LHCN-M2 (cell line): ENCODE measurements at places on chromosomes 2 and 18.

DNA sequence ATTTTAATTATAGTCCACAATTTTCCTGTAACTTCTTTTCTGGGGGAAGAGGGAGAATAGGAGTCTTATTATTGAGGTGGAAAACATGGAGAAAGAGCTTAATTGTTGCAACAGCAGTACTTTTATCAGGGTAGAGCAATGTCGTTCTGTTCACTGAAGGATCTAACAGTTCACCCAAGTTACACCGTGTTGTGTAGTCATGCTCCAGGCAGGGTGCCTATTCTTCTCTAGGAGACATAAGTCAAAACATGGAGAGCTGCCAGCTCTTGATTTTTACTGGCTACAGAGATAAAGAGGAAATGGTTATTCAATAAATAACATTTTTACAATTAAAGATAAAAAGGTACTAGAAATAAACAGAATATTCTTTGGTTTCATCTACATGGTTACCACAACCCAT lies 594.3 kb upstream of the NETO1 start:
- no peak for DNase-seq

- DNase-seq, result no peak
Observed at GRCh38 chr2:152445375-152445774, 110.4 kb downstream of the FMNL2 start.

DNA sequence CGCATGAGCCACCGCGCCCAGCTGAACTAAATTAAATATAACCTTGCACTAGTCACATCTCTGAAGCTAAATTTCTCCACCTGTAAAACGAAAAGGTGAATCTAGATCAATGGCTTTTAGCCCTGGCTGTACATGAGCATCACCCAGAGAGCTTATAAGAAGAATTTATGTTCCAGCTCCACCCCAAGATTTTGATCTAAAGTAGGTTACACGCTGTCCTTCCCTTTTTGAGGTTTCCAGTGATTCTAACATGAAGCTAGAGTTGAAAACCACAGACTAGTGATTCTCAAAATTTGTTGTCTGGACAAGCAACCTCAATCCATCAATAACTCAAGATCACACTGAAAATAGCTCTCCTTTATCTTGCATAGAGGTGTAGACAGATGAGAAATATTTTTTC lies 208.8 kb upstream of the CRIM1 start:
- DNase-seq, result no peak

GRCh38 chr2:220966636-220967035 lies 605.5 kb downstream of the EPHA4 start:
- peak; percentile 71 for DNase-seq

DNA sequence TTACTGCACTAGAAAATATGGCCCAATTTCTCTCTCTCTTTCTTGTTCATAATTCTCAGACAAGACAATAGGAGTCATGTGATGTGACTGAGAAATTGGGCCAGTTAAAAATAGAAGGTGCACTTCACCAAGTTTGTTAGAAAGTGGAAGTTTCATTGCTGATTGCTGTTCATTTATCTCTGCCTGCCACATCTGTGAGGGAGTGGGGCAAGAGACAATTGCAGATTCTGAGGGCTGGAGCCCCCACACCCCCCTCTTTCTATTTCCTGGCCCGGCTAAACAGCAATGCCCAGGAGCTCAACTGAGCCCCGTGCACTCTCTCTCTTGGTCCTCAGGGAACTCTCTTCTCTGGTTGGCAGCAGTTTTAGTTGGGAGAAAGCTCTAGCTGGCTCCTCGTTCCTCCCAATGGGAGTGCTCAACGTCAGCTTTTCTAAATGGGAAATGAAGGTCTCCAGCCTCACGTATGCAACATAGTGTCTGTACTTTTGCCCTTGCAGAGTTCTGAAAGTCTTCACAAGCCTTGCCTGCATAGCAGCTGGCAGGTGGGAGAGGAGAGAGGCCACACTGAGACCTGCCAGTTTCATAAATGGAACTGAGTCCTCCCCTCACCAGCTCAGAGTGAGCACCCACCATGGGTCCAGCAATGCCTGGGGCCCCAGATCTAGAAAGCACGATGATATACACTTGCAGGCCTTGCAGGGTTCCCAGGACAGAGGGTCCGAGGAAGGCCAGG lies 115.7 kb downstream of the MYCN start:
- DNase-seq, result no peak

- no peak for DNase-seq
Observed at GRCh38 chr2:3637311-3637675, 20.7 kb upstream of the ALLC start.

DNA sequence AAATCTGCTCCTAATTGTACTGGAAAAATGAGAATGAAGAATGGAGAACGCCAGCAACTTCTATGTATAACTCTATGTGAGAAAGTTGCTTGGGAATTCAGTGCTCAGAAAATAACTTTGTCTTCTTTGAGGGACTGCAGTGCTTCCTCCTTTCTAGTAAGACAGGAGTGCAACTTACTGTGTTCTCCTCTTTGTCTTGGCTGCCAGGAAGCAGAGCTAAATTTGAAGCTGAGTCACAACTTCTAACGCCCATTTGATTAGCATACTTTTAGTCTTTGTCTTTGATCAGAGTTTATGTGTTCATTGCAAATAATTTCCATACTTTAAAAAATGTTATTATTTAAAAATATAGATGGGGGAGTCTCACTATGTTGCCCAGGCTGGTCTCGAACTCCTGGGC lies 6.6 kb downstream of the ARHGAP25 start:
- DNase-seq, result no peak

DNA sequence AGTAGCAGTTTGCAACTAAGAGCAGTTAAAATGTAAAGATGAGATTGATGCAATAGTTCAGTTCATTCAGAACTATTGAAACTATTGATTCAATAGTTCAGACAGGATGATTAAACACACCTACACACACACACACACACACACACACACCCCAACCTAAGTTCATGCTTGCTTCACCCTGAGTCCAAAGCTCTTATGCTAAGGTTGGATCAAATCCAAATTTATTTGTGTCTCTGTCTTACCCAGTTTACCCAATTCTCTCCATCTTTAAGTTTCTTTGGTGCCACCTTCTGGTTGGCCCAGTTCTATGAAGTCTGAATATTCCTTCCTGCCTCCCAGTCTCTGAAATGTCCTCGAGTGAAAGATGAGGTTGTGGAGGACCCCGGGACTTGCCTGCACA lies 5.1 kb downstream of the SERPINB8 start:
- peak; percentile 43 for DNase-seq

DNA sequence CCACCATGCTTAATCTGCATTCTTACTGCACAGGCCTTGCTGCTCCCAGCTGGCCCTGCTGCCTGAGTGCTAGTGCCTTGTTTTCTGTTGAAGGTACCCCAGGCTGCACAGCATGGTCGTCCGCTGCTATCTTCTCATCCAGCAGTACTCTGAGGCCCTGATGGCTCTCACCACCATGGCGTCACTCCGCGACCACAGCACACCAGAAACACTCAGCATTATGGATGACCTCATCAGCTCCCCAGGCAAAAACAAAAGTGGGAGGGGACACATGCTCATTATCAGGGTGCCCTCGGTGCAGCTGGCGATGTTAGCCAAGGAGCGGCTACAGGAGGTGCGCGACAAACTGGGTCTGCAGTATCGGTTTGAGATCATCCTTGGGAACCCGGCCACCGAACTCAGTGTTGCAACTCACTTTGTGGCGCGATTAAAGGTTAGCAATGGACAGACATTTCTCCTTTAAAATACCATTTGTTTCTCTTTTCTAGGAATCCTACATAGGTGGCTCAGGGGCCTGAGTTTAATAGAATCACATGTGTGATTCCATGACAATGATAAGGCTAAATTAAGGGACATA lies 110.5 kb downstream of the ESCO1 start:
- no peak for DNase-seq

DNA sequence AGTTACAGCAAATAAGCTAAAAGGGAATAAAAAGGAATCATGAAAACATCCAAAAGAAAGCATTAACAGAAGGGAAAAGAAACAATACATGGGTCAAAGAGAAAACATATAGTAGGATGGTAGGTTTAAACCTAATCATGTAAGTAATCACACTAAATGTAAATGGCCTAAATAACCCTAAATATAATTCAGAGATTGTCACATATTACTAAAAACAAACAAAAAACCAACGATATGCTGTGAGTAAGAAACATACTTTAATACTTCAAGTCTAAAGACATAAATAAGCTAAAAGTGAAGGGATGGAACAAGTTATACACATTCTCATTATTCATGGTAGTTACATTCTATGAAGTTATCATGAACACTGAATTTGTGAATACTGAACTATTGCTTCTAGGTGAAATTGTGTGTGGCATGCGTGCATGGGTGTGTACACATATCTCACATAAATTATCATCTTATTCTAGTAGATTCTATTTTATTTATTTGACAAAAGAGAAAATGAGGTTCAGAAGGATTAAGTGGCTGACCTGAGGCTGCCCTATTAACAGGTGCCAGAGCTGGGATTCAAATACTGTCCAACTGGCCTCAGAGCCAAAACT lies 170.9 kb downstream of the SEPTIN10 start:
- DNase-seq, result no peak
